ENCODE measurements at places on chromosomes 3 and 15.

DNA sequence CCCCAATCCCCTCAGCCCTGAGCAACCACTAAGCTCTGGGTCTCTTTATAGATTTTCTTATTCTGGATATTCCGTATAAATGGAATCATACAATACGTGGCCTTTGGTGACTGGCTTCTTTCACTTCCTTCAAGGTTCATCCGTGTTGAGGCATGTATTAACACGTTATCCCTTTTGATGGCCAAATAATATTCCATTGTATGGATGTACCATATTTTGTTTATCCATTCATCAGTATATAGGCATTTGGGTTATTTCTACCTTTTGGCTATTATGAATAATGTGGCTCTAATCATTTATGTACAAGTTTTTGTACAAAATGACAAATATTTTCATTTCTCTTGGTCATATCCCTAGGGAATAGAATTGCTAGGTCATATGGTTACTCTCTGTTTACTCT, 284.4 kb downstream of the FAM43A start:
- DNase-seq = no peak

DNA sequence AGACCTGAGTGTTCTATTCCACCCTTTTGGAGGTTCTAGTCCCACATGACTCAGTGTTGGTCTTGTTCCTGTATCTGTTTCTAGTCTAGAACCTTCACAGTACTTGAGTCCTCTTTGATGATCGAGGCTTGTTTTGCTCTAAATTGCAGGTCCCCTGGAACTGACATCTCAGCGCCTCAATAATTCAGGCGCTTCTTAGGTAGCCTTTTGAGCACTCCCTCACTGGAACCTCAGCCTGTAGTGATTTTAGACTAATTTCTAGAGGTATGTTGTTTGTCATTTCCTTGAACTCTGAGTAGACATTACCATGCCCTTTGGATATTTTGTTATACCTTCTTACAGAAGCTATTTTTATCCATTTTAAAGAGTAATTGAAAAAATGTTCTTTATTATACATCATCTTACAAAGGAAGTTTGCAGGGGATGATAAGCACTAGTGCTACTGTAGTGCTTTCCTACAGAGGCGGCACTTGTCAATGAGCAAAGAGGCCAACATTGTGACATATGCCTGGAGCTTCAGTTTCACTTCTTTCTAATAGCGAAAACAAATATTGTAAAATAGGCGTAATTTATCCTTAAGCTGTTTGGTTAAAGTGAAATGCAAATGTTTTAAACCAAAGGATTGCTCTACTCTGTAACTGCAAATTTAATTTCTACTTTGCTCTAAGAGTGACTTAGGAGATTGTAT, 75.7 kb downstream of the EFL1 start:
- DNase-seq = no peak

DNA sequence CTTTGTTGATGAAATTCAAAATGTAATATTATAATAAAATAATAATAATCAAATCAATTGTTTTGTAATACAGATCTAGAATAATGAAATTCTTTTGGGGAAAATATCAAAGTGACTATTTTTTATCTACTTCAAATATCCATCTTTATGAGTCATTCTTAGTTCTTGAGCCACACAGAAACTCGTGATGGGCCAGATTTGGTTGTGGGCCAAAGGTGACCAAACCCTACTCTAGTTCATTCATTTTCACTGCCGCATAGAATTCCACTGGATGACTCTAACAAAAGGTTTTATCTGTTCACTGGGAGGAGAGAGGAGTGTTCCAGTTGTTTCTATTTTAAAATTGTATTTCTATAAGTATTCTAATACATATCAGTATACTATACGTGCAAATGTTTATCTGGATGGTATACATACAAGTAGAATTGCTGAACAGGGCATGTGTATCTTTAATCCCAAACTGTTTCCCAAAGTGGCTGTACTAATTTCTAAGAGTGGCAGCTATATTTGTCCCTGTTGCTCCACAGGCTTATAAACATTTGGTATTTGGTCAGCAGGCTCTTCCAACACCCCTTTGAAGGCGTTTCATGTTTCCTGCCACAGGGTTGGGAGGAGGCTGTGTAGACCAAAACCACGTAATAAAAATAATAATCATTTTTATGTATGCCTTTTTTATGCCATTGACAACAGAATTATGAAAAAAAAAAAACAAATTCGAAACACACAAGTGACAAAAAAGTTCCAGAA, 7.3 kb upstream of the RTP3 start:
- DNase-seq = peak; percentile 12

DNA sequence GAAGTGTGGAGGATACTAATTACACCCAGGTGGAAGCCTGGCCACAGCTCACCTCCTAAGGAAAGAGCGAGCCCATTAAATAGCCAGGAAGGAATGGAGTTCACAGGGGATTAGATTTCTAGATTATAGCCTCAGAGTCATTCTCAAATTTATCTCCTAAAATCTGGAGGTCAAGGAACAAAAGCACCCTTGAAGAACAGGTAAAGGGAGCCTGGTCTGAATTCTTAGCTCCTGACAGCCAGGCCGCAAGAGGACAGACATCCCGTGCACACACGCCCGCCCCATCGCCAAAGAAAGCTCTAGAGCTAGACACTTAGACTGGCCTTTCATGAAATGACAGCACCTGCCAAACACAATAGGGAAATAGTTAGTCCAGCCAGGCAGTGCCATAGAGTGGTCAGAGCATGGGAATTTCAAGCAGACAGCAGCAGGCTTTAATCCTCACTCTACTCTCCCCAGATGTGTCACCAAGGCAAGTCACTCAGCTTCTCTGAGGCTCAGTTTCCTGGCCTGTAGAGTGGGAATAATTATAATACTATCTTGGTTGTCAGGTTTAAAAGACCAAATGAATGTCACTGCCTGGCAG, 59.2 kb downstream of the LIPC start:
- no peak for DNase-seq

- DNase-seq = no peak
Observed at GRCh38 chr3:120348065-120348990, 826 bp downstream of the LRRC58 start.

GRCh38 chr3:52254608-52255007, 9.0 kb downstream of the PPM1M start:
- DNase-seq = no peak

- DNase-seq = no peak
Observed at GRCh38 chr3:104396974-104397669, 969.6 kb upstream of the ALCAM start.

GRCh38 chr3:152964911-152965609, 130.1 kb downstream of the P2RY1 start:
- DNase-seq = no peak

- DNase-seq = no peak
Observed at GRCh38 chr15:75840659-75841058, 2.6 kb upstream of the UBE2Q2 start.

DNA sequence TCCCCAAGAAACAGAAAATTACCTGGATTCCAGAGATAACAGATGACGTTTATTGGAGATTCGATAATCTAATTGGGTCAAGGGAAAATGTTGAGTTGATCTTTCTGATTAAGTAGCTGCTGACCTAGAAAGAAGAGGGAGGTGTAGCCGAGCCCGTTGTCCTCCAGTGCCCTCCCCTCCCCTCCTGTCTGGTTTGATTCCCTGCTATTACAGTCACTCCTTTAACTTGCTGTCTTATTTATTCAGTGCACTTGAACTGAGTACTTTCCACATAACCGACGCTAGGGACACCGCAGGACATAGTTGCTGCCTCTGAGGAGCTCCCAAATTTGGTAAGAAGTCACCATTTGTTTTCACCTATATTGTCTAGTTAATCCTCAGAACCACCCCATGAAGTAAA, 103.7 kb downstream of the AQP9 start:
- no peak for DNase-seq

GRCh38 chr3:55690726-55691125, 203.6 kb upstream of the WNT5A start:
- no peak for DNase-seq

DNA sequence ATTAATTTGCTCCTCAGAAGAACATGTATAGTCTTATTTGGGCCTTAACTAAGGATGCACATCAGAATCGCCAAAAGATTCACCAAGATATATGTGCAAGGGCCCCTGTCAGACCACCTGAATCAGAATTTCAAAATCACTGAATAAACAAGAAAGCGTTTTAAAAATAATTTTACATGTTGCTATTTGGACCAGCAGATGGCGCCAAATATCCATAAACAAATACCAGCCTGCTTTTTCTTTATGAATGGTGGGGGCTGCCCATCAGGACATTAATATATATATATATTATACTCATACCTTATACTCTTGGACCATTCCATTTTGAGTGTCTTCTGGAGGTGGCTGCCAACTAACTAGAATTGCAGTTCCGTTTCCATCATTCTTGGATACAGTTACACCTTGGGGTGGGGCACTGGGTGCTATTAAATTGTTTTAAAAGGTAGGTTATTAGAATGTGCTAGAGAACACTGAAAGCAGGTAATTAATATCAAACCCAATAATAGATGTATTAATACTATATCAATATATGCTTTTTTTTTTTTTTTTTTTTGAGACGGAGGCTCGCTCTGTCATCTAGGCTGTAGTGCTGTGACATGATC, 1108.3 kb downstream of the ROBO1 start:
- DNase-seq = no peak

DNA sequence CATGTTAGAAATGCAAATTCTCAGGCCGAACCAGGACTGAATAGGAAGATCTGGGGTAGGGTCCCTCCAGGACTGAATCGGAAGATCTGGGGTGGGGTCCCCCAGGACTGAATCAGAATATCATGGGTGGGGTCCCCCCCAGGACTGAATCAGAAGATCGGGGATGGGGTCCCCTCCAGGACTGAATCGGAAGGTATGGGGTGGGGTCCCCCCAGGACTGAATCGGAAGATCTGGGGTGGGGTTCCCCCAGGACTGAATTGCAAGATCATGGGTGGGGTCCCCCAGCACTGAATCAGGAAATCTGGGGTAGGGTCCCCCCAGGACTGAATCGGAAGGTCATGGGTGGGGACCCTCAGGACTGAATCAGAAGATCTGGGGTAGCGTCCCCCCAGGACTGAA, 48.2 kb upstream of the TNK2 start:
- no peak for DNase-seq

- DNase-seq = no peak
Observed at GRCh38 chr3:150372320-150372719, 35.8 kb upstream of the TSC22D2 start.

DNA sequence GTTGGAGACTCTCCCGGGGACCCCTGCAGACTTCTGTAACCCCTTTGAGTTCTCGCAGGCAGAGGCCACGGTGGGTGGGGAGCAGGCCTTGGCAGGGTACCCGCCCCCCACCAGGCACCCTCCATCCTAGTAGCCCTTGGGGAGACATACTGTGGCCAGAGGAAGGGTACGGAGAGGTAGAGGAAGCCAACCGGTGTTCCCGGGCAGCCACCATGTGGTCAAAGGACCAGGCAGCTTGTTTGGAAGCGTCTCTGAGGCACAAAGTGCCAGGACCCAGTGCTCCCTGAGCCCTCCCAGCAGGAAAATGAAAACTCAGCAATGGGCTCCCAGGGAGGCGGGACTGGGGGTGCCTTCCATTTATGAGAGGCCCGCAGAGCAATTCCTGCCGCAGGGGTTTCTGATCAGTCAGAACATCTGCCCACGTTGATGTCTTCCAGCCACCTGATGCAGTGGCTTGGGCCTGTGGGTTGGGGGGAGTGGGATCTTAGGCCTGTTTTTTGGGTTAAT, 53.0 kb upstream of the CGNL1 start:
- no peak for DNase-seq

GRCh38 chr15:100867433-100867832, 12.2 kb upstream of the ALDH1A3 start:
- no peak for DNase-seq

DNA sequence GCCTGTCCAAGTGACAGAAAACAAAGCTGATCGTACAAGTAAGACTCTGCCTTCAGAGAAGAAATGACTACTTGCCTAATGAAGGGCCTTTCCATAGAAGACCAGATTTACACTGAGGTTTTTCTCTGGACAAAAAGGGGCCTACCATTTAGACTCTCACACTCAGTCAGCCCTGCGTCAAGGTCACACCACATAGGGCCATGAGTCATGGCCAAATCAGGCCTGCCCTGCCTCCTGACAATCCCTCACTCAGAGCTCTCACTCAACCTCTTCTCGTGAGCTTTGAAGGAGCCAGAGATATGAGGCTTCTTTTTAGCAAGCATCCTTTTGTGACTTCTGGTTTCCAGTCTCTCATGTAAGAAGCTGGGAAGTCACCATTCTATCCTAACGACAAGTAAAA, 68.1 kb upstream of the NMNAT3 start:
- DNase-seq = no peak

DNA sequence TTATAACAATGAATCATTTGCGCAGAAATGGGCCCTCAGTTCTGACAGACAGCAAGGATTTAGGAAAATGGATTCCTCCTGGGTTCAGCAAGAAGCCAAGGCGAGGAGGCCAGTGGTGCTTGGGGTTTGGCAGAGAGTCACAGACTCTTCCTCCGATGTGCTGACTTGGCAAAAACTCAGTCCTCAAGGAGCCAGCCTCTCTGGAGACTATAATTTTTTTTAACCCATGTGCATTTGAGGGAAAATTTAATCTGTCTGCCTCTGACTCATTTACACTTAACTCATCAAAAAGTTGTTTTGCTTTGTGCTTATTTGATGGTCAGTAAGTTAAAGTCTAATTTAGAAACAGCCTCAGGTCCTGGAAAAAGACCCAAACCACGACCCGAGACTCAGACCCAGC, 34.2 kb upstream of the SLC24A5 start:
- no peak for DNase-seq

- no peak for DNase-seq
Observed at GRCh38 chr3:63960048-63960711, 48.0 kb upstream of the SCAANT1 start.

- DNase-seq = no peak
Observed at GRCh38 chr3:38247366-38248035, 18.1 kb upstream of the SLC22A13 start.

- no peak for DNase-seq
Observed at GRCh38 chr15:79972863-79973262, 1.9 kb upstream of the BCL2A1 start.

DNA sequence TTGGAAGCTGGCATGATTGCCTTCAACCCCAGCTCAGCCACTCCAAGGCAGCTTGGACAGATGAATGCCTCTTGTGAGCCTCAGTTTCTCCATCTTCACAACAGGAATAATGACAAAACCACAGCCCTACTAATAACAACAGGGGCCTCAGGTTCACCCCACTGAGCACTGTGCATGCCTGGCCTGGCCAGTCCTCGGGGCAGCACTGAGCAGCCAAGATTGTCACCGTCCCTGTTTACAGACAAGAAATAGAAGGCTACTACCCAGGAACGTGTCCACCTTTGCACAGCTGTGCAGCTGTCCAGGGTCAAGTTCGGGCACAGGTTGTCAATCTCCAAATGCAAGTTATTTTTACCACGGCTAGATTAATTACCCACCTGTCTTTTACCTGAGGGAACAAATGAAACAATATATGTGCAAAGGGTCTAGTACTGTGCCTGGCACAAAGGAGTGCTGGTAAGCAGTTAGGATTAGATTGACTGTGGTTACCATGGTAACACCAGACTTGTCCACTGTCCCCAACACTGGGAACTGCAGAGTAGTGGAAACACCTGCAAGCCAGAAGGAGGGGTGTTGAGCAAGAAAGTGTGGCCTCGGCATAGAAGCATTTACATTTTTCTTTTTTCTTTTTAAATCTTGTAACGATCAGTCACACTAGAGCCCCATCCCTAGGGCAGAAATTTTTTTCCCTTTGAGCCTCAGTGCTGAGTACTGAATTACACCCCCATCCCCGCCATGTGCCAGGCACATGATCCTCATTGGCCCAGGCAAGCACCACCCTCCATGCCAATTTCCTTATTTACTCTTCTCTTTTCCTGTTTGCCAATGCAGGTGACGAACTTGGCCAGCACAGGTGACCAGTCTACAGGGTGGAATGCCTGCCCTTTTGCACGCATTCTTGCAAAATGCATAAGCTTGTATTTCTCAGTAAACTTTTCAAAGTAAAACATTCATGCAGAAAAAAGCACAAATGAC, 66.3 kb upstream of the SLC6A6 start:
- DNase-seq = no peak

GRCh38 chr3:187264021-187264420, 27.5 kb downstream of the MASP1 start:
- DNase-seq = no peak
